ENCODE measurements at places on chromosomes 6 and 20. TPM values are rescaled to one million over a fixed set of nuclear protein-coding genes. Genes with fewer than 3 reads are reported as not detected.

Gene GHRH
- total RNA-seq = not detected

Gene MAP7
- 6.1 TPM for total RNA-seq

Gene VSX1
- total RNA-seq = not detected

Gene DDO
- total RNA-seq = 6.6 TPM

Gene POU5F1
- total RNA-seq = 7.5 TPM

Gene MEP1A
- total RNA-seq = not detected

Gene CLPSL1
- total RNA-seq = not detected

Gene SMPDL3A
- 11.3 TPM for total RNA-seq

Gene MCHR2
- total RNA-seq = not detected

Gene GLP1R
- 0.72 TPM for total RNA-seq

All from tongue (tissue), 3 donors.